ENCODE measurements at places on chromosomes 7 and 10.

DNA sequence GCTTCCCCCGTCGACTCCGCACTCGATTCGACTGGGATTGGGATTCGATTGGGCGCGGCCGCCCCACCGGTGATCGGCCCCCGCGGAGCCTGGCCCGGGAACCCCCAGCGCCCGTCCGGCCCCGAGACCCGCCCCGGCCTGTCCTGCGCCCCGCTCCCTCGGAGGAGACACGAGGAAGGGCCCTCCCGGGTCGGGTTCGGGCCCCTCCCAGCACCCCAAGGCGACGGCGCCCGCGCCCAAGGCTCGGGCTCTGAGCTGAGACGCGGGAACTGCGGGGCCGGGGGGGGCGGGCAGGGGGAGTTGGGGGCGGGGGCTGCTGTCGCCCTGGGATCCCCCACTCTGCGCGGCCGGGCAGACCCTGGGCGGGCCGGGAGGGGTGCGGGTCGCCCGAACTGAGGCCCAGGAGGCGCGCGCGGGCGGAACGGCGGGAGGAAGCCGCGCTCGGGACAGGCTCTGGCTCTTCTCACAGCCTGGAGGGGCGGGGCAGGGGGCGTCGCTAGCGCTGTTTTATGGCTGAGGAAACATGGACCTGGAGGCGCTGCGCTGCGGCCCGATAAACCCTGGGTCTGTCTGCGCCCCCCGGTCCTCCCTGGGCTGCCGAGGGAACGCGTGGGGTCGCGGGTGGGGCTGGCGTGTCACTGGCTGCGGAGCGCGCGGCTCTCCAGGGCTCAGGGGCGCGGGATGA lies 1.7 kb upstream of the NKX6-2 start:
- no peak for DNase-seq

GRCh38 chr10:14530465-14530864 lies 199.7 kb upstream of the FRMD4A start:
- DNase-seq = no peak

- no peak for DNase-seq
These were observed 44.1 kb upstream of the ADO start for GRCh38 chr10:62760401-62760800.

DNA sequence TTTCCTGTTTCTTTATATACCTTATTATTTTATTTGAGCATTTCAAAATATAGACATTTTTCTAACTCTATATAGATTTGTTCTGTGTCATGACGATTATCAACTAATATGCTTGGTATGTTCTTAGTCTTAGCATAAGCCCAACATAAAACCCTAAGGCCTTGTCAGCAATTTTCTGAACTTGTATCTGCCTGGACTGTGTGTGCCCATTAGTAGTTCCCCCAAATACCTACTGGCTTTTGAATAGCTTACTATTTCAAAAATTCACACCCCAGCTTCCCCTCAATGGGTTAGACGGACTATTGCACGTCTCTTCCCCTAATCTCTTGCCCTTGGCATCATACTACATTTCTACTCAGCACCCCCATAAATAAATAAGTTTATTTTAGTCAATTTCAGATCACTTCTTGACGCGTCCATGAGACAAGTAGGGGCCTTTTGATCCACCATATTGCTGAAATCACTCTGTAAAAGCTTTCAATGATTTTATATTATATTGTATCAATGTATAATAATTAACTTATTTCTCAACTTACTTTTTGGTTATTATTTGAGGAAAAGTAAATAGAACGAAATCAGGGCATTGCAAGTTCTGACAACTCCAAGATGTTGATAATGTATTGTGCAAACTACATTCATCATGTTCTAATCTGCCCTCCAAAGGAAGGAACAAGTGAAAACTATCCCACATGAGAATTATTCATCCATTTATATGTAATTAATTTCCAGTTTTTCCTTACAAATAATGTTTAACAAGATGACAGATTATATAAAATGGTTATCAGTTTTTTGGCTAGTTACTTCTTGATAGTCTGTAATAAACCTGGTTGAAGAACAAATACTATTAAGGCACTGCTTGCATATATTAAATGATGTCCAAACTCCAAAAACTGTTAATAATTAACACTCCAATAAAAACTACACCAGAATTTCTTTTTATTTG lies 1.1 kb upstream of the AKR1C3 start:
- DNase-seq = no peak

DNA sequence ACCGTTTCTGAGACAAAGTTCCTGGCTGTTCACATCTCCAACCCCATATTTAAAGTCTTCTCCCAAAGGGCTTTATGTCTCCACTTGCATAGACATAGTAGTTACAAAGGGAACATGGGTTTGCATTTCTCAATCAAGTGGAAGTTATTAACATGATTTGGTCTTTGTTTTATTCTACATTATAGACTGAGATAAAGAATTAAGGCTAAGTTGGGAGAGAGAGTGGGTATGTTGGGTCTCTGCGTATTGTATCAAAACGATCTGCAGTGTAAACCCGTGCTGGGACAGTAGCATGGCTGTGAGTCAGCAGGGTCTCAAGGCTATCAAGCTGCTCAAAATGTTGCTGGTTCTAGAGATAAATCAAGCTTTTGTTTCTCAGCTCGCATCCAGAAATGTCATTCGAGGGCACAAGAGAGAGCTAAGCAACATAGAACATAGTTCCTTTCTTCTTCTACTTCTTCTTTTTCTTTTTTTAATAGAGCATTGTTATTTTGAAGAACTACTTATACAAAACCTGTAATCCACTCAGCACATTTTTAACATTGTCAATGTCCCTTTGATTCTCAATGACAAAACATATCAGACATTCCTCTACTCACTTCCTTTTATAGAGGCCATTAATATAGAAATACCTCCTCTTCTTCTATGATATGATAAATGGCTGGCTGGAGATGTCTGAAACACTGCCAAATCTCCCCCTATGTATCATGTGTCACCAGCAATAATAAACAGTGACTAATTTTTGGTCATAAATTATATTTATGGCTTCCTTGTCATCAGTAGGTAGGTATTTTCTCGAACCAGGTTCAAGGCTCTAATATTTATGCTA lies 34.5 kb upstream of the RHOBTB1 start:
- DNase-seq = no peak

DNA sequence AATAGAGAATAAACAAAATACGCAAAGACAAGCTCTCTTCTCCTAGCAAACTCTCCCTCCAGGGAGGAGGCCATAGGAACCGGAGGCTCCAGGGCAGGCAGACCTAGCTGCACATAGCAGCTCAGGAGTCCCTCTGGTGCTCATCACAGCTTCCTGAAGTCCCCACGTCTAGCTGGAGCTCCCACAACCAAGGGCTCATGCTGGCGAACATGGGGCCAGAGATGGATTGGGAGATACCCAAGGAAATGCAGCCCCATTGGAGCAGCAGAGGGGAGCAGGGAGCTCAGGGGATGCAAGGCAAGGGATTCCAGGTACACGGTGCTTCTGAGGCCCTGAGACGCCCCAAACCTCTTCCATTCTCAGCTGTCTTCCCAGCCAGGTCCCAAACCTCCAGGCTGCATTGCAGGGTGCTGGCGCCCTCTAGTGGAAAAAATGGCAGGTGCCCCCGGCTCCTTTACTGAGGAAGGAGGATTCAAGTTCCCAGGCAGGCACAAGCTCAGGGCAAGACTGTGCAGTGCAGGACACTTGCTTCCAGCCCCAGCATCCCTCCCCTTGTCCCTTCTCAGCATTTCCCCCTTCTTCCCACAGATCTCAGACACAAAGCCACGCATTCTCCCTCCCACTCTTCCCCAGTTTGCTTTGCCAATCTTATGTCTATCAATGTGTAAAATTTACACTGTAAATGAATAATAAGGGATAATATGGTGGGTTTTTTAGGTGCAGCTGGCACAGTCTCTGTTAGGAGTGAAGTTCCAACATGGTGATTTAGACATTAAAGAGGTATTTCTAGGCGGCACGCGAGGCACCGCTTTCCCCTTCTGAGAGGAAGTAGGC lies 46.2 kb downstream of the GPAM start:
- no peak for DNase-seq

- no peak for DNase-seq
These were observed 133.7 kb upstream of the SH2B2 start for GRCh38 chr7:102152672-102153598.

DNA sequence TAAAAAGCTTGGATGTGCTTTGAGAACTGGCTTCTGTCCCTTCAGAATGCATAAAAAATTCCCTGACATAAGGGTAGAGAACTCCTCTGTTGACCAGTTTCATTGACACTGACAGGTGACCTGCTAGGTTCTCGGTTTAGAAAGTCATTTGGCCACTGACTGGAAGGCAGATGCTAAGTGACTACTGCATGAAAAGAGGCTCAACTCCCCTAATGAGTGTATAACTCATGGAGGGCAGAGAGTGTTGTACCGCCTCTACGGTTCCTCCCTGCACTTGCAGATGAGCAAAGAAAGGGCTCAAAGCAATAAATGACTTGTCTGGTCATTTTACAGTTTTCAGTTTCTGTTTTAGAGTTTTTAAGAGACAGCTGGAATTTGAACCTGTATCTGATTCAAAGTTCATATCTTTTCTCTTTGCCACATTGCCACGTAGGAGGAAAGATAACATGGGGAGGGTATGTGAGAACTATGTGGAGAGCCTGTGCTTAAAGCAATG lies 2.9 kb upstream of the FGL2 start:
- no peak for DNase-seq

DNA sequence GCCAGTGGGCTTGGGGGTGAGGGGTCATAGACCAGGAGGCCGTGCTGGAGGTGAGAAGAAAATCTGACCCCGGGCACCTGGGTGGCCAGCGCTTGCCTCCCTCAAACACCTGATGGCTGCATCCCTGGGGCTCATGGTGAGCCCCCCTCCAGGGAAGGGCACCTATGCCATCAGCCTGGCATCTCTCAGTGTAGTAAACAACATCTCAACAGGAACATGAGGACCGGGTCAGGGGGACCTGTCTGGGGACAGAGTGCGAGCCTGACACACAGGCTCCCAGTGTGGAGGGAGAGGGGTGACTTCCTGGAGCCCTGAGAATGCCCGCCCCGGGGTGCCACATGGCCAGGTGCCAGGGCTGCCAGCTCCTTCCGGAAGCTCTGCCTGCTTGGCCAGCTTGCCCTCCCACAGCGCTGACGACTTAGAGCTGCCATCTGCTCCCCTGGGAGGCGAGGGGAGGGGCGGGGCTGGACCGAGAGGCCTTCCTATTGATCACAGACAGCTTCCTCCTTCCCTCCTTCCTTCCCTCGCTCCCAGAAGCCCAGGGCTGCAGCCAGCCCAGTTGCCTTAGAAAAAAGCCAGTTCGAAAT lies 12.3 kb downstream of the STX1A start:
- no peak for DNase-seq

DNA sequence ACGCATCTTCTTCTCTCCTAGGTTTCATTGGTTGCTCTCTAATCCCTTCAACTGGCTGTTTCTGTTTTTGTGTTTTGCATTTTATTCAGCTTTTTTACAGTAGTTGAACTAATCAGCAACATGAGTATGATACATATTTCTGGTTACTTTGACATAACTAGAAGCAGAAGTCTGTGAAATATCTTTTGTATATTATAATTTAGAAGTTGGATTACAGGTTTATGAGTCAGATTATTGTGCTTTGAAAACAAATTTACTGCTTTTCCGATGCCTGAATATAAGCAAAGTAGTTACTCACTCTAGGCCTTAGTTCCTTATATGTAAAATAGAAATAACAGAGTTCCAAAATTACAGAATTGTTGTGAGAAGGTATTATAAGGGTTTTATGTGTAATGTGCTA lies 96.2 kb upstream of the MEOX2 start:
- DNase-seq = no peak

DNA sequence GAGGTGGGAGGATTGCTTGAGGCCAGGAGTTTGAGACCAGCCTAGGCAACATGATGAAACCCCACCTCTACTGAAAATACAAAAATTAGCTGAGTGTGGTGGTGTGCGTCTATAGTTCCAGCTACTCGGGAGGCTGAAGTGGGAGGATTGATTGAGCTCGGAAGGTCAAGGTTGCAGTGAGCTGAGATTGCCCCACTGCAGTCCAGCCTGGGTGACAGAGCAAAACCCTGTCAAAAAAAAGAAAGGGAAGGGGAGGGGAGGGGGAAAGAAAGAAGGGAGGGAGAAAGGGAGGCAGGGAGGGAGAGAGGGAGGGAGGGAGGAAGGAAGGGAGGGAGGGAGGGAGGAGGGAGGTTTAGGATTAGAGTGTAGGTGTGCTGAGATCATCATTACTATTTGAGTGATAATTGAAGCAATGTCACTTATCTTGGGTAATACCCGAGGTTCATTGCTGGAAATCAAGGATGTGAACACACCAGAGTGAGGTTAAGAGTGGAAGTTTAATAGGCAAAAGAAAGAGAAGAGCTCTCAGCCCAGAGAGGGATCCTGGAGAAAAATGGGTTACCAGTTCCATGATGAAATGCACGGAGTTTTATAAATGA lies 27.6 kb downstream of the VCL start:
- DNase-seq = no peak

- DNase-seq = no peak
These were observed 48.0 kb downstream of the SEC23IP start for GRCh38 chr10:119940487-119940886.

DNA sequence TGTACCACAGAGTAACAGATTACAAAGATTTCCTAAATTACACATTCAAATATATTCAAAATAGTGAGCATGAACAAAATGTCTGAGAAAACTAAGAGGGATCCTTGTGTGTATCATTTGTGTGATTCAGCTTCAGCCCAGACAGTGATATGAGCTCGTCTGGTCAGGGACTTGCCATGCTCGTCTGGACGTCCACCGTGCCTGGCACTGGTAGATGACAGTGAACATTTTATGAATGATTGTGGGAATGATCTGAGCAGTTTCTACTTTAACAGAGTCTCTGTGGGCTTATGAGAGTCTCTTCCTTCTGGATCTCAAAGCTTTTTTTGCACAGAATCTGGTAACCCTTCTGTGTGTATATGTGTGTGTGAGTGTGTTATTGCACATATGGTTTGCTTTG lies 34.2 kb upstream of the ANKRD2 start:
- DNase-seq = no peak

All from activated CD8-positive, alpha-beta memory T cell treated with anti-CD3 and anti-CD28 coated beads for 4 hours (primary cell).